GM03348 (cell line): ENCODE measurements at places on chromosomes 13 and 19.

GRCh38 chr19:35120492-35120891 lies 4.9 kb downstream of the FXYD3 start:
- DNase-seq: peak; percentile 38

- DNase-seq: peak; percentile 71
Measured at GRCh38 chr19:18044825-18045304, 36.9 kb downstream of the ARRDC2 start.

GRCh38 chr19:17205237-17206140 lies 9.7 kb upstream of the USE1 start:
- DNase-seq: peak; percentile 66

- no peak for DNase-seq
Measured at GRCh38 chr13:103031332-103031873, 34.8 kb downstream of the SLC10A2 start.

DNA sequence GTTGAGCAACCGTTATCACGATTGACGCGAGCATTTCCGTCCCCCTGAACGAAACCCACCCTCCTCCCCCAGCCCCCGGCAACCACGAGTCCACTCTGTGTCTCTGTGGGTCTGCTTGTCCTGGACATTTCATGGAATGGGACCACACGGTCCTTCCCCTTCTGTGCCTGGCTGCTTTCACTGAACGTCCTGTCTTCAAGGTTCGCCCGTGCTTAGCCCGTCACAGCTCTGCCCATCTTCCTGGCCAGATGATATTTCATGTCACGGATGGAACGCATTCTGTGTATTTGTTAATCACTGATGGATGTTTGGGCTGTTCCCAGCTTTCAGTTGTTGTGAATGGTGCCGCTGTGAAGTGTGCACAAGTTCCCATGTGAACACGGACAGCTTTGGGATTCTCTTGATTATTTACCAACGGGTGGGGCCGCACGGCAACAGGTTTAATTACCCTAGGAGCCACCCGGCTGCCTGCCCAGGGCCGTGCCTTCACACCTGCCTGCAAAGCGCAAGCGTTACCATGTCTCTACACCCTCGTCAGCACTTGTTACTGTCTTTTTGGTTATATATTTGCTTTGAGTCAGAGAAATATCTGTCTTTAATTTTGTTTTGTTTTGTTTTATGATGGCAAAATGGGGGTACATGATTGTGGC lies 42.5 kb downstream of the RASA3 start:
- DNase-seq: no peak

DNA sequence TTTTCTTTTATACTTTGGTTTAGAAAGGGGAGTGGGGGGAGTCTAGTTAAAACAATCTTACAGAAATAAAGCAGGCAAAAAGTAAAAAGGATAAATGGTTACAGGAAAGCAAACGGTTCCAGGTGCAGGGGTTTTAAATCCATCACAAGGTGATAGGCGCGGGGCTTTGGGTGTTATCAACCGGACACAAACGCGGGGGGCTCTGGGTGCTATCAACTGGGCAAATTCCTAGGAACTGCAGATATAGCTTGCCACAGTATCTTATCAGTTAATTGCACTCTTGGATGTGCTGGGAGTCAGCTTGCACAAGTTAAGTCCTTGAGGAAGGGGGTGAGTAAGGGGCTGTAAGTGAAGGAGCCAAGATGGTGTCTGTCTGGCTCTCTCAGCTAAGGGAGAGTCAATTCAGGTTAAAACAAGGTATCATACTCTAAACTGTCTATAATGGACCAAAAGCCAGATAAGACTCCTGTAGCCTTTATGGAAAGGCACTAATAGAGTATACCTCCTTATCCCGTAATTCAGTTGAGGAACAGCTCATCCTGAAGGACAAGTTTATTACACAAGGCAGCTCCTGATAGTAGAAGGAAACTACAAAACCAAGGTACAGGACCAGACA lies 32.6 kb upstream of the ZSCAN5A start:
- no peak for DNase-seq

- no peak for DNase-seq
Measured at GRCh38 chr13:51155776-51156515, 44.9 kb upstream of the C13orf42 start.

DNA sequence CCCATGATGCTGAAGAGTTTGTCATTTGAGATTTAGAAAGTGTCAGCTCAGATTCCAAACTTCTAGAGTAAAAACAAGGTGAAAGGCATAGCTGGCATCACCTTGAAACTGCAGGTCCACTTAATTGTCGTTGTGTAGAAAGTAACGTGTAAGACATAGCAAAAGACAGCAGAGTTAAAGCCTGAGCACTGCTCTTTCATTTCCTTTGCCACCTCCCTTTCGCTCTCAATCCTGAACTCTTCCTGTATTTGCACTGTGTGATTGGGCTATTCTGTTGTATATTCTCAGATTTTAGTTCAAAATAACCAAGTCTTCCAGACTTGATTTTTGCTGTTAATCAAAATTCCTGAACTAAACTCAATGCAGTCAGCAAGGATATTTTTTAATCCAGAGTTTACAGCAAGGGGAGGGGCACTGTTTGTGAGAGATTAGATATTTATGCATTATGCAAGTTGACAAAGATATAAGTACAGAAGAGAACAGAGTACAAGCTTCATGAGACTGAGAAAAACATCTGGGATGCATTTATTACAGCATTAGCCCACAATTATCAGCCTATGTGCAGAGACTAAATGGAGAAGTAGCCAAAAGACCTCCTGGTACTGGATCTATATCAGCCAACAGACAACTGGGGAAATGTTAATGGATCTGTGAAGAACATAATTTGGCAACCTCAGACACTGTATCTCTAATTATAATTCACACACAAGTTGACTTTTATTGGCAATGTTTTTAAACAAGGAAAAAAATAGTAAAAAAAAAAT lies 328.6 kb downstream of the SUCLA2 start:
- DNase-seq: peak; percentile 16

DNA sequence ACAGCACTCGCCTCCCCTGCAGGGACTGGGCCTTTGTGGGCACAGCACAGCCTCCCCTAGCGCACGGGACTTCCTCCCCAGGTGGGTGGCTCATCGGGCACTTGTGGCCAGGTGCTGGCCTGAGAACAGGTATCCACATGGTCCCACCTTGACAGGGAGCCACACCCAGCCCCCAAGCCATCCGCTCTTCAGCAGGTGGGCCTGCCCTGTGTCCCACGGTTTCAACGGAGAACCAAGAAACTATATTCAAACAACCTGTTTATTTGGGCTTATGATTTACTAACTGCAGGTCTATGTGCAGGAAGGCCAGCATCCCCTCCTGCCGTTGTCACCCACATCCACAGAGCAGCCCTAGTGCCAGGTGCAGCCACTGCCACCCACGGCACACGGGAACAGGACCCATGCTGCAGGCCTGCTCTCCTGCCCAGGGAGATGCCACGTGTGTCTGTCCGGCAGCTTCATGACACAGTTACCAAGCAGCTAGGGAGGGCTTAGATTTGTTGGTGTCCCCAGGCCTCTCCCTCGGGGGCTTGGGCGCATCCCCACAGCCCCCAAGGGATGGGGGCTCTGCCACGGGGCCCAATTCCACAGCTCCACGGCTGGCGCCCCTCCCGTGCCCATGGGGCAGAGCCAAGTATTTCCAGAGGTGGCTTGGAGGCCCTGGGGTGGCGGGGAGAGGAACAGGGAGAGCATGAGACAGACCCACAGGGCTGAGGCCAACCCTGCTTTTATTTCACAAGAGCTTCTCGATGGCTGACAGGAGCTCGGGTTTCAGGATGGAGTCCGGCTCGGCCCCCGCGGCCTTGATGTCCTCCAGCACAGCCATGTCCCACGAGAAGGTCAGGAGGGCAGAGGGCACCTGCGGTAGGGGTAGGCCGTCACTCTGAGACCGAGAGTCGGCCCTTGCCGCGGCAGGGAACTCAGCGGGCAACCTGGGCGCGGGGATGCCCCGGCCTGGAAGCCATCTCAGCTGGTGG lies 12.5 kb downstream of the UBXN6 start:
- no peak for DNase-seq

- DNase-seq: no peak
Measured at GRCh38 chr19:7705387-7706187, 3.7 kb upstream of the FCER2 start.

GRCh38 chr13:74134777-74135325 lies 647 bp upstream of the KLF12 start:
- DNase-seq: peak; percentile 77

- DNase-seq: peak; percentile 46
Measured at GRCh38 chr19:41870401-41870873, 6.6 kb upstream of the CD79A start.

DNA sequence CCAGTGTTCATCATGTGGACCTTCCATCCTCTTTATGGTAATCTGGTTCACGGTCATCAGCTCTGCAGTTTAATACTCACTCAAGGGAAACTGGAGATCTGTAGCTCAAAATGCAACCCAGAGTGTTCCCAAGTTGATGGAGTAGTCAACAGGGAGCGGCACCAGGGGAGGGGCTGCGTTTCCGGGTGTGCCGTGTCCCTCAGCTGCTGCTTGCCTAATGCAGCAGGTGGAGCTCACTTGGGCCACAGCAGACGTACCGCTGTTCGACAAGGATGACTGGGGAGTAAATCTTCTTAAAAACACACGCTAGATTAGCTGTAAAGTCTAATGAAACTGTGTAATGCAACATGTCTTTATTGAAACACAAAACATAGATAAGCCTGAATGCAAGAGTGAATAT lies 81.1 kb downstream of the TNFSF13B start:
- no peak for DNase-seq

- peak; percentile 21 for DNase-seq
Measured at GRCh38 chr13:52599037-52599847, 43.0 kb upstream of the HNRNPA1L2 start.

- DNase-seq: no peak
Measured at GRCh38 chr19:850979-851335, 1.1 kb upstream of the ELANE start.
